ENCODE measurements at places on chromosomes 1 and 21.

DNA sequence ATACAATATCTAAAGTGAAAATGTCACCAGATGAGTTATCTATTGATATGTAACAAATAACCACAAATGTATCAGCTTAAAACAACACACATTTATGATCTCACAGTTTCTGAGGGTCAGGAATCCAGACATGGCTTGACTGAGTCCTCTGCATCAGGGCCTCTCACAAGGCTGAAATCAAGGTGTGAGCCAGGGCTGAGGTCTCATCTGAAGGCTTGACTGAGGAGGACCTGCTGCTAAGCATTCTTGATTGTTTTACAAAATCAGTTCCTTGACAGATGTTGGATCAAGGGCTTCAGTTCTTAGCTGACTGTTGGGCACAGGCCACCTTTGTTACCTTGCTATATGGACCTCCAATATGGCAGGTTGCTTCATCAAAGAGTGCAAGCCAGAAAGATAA lies 483.7 kb downstream of the CAMTA1 start:
- DNase-seq, result no peak

GRCh38 chr1:24420547-24420946 lies 4.9 kb downstream of the NIPAL3 start:
- DNase-seq, result no peak

DNA sequence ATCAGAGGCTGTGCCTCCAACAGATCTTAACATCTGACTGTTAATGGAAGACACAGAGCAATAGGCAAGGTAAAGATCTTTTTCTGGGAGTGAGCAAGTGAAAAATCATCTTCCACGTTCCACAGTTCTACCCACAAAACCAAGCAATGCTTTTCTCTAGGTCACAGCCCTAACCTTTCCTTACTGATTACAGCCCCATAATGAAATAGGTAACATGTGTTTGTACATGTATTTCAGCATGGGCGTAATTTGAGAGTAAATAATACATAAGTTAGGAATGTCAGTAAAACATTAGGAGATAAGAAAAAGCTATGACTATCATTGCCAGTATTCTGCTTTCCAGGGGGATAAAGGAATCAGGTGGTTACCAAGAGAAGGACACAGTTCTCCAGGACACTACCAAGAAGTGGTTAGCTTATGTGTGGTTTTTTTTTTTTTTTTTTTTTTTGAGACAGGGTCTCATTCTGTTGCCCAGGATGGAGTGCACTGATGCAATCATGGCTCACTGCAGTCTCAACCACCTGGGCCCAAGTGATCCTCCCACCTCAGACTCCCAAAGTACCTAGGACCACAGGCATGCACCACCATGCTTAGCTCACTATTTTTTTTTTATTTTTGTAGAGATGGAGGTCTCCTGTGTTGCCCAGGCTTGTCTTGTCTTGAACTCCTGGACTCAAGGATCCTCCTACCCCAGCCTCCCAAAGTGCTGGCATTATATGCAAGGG lies 72.0 kb downstream of the DAP3 start:
- DNase-seq, result no peak

DNA sequence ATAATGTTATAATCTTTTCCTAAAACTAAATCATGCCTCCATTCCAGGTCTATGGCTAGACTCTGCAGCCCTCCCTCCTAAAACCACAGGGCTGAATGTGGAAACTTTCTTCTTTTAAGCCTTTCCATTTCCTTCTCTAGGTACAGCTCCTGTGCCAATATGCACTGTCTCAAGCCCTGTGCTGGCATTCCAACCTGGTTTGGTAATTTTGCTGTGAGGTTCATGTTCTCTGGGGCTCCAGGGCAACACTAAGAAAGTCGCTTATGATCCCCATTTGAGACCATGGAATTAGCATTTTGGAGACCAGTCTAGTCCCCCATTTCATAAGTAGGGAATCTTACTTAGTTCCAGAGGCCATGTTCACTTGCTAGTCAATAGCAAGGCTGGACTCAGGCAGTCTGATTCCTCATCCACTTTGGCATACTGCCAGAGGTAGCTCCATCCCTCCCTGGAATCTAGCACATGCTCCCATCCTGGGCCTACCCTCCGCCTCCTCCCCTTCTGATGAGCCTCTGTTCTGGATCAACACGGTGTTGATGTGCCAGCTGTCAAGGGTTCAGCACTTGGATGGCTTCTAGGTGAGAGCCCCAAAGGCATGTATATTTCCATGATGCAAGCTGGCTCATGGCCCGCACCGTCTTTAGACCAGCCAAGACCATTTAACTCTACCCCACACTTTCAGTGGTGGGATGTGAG lies 36.5 kb downstream of the ZMYND12 start:
- no peak for DNase-seq

DNA sequence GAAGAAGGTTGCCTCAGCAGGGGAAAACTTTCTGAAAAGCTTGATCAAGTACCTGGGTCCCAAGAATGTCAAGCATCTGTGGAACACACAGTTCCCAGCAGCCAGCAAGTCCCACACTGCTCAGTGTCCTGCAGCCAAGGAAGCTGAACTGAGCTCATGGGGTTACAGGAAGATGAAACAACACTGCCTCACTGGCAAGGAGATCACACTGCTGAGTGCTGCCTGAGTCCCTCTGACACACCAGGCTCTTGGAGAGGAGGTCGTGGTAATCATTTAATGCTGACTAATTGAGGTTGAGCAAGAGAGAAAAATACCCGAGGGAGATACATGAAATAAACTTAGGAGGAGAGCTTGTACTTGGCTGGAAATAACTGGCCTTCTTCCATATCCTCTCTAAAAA lies 75.2 kb downstream of the MPZL1 start:
- no peak for DNase-seq

DNA sequence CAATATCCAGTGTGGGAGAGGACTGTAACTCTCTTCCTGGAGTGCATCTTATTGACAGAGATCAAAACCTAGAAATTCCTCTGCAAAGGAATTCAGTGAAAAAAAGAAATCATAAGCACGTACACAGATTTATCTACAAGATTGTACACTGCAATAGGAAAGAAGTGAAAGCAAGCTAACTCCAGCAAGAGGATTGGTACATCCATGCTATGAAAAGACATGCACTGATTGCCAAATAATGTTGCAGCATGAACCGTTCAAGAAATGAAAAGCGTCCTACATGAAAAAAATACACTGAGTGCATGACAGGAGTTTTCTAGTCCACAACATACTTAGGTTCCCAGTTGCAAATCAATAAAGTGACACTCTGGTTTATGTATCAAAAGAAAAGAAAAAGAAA lies 1.9 kb upstream of the MGST3 start:
- DNase-seq, result no peak

- no peak for DNase-seq
Observed at GRCh38 chr1:240784776-240785175, 172.8 kb upstream of the GREM2 start.

GRCh38 chr1:160953030-160953429 lies 1.6 kb downstream of the ITLN2 start:
- DNase-seq, result no peak

GRCh38 chr21:45329261-45330074 lies 41.8 kb upstream of the POFUT2 start:
- DNase-seq, result no peak

DNA sequence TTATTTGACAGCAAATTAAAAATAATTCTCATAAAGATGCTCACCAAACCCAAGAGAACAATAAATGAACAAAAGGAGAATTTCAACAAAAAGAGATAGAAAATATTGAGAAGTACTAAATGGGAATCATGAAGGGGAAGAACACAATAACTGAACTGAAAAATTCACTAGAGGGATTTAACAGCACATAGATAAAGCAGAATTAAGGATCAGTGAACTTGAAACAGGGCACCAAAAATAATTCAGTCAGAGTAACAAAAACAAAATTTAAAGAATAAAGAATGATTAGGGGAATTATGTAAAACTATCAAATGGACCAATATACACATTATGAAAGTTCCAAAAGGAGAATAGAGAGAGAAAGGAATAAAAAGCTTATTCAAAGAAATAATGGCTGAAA lies 7.8 kb downstream of the ADAM30 start:
- DNase-seq, result no peak

GRCh38 chr1:56578963-56579875 lies at the start of gene PLPP3:
Gene PLPP3, minus strand, starts transcription at chr1:56579563. Its CDS starts 547 bp downstream, at chr1:56579016.
- DNase-seq, result no peak

DNA sequence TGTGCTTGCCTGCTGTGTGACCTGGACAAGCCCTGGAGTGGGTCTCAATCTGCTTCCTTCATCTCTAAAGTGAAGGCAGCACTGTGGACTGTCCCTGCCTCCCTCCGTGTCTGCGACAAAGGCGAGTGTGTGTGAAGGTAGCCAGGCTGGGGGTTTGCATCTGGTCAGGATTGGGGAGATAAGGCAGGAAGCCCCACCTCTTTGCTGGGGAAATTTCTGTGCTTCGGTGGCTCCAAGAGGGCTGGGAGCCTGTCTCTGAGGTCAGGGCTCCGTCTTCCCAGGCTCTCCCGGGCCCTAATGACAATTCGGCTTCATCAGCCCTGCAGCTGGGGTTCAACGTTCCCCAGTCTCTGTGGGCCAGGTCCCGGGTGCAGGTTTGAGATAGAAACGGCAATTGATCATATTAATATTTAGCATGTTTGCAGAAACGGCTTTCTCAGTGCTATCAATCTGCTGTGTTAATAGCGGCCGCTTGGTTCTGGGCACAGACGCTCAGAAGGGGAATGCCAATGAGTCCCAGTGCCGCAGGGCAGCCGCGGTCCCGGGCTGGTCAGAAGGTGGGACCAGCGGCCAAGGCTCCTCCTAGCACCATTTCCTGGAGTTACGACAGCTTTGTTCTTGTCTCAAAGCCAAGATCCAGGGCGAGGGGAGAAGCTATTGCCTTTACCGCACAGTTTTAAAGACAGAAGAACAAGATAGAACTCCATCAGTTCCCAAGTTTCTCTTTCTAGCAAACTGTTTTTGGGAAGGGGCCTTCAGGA lies 105.7 kb downstream of the PRDM16 start:
- DNase-seq, result no peak

- DNase-seq, result no peak
Observed at GRCh38 chr1:78427506-78427905, 63.3 kb upstream of the PTGFR start.

DNA sequence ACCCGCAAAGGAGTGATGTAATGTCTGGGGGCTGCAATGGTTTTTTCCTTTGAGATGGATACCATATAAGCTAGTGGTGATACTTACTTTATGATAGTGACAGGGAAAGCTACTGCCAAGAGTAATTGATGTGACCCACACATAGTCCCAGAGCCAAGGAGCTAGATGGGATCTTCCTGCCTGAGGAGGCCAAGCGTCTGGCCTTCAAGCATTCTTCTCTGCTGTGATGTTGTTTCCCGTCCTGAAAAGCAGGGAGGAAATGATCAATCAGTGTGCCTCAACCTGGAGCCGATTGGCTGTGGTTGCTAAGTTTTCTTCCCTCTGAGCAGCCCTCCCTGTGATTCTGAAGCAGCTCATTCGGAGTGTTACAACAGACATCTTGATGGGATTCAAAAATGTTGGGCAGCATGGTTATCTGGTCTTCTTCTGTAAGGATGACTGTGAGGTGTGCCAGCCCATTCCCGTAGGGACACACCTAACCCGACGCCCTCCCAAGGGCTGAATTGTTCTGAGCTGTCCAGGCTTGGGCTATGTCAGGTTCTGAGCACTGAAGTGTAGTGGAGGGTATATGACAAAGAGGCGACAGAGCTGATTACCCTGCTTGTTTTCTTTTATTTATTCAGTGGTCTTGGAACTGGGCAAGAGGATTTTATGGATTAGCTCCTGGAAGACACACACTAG lies 56.7 kb downstream of the UCK2 start:
- DNase-seq, result no peak

Data from CD4-positive, alpha-beta T cell treated with Interleukin-15 for 4 hours (primary cell).